ENCODE measurements at places on chromosomes 5 and 9.

DNA sequence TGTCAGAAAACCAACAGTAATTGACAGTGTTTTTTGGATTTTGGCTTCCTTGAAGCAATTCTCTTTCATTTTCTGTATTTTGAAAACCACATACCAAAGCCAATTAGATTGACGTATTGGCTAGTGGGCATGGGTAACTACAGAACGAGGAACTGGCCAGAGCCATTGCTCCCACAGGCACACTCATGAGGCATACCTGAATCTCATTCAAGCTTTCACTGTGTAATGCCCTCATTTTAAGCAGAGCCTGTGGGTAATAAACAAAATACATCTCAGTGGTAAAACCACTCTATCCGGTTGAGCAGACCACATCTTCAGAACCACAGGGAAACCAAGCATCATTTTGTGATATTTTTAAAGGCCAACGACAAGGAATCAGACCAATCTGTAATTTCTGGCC is 394.1 kb downstream of the ZNF608 start:
- DNase-seq, result no peak

- DNase-seq, result no peak
Measured at GRCh38 chr9:87471746-87472145, 25.9 kb upstream of the DAPK1 start.

DNA sequence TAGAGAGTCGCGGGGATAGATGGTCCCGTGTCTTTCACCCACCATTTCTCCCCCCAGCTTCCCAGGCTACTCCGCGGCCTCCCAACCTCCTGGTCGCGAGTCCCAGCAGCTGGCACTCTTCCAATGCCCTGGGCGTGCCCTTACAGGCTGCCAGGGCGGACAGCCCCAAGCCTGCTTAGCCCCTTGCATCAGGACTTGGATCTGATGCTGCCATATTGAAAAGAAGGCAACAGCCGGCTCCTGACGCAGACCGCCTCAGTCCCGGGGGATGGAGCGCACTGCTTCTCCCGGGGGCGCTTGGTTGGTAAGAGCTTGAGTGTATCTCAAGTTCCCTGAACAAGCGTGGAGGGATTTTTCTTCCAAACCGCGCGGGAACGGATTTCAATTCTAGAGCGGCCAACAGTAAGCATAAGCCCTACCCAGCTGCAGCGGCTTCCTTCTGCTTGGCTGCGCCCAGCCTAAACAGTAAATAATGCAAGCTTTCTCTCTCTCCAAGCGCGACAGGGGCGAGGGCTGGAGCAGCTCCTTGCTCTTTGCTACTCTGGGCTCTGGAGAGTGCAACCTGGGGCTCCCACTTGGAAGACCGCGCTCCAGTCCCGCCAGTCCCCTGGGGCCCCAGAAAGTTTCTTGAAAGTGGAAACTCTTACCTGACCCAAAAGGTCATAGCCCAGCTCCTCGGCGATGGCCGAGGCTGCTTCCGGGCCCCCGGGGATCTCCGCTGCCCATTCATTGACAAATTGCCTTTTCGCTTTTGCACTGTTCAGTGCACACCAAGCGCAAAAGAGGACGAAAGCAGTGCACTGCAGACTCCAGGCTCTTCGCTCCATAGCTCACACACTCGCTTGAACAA is 607 bp downstream of the PCSK1 start:
- no peak for DNase-seq

DNA sequence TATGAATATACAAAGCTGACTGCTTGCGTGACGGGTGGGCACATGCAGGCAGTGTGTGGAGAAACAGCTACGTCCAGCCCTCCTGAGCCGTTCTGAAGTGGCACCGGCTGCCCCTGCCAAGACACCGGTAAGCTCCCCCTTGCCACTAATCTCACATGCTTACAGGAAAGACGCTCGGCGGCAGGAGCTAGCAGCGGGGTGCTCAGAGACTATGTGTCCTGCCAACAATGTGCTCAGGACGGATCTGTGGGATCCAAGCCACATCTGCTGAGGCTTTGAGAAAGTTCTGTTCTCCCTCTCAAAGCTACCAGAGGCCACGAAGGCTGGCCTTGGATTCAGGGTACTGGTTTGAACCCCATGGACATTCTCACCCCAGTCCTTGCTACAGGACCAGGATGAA is 157.2 kb upstream of the PHYKPL start:
- DNase-seq, result no peak

- no peak for DNase-seq
Measured at GRCh38 chr9:104948277-104948676, 20.3 kb upstream of the ABCA1 start.

GRCh38 chr9:22257026-22257816 is 189.4 kb upstream of the DMRTA1 start:
- DNase-seq, result no peak

DNA sequence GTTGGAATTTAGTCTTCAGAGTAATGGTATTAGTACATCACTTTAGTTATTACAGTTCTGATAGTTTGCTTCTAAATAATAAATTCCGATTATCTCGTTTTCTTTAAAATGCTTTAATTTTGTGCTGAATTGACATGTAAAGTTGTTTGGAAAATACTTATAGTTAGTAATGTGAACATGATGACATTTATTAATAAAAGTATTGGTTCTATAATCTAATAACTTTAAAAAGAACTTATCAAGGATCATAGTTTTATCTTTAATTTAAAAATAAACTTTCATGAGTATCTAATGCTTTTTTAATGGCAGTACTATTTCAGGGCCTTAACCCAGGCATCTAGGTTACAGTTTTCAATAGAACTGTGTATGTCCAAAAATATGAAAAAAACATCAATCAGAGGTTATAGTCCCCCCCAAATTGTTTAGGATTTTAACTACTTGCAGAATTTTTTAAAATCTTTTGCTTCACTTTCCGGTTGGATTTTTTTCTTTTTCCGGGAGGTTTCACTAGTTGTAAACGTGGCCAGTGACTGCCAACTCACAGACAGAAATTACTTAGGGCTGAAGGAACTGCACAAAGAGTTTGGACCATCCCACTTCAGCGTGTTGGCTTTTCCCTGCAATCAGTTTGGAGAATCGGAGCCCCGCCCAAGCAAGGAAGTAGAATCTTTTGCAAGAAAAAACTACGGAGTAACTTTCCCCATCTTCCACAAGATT is 680 bp downstream of the GPX8 start:
- DNase-seq, result peak; percentile 97

GRCh38 chr5:80187421-80188090 is 68.3 kb downstream of the SERINC5 start:
- DNase-seq, result no peak

GRCh38 chr5:19608444-19609002 is 379.5 kb downstream of the CDH18 start:
- DNase-seq, result peak; percentile 48

DNA sequence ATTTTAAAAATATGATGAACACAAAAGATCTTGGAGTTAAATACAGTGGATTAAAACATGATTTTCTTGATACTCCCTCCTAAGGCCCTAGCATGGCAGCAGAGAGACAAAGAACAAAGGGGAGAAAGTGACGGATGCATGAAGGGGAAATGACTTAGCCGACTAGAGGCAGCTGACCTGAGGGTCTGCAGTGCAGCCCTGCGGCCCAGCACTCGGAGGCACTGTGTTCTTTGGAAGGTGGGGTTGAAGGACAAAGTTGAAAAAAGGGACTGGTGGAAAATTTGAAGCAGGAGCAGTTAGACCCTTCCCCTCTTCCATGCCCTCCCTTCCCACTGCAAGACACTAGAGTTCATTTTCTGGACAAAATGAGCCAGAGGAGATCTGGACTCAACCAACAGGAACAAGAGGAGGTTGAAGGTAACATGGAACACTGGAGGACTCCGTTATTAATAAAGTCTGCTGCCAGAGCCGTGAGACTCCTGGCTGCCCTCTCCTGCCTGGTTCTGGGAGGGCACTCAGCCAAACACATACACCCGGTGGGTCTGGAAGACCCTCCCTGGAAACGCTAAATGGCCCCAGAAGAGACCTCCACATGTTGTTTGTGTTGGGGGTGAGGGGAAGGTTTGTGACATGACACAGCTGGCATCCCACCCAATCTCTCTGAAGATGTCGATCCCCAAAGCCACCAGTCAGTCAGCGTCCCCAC is 98.1 kb downstream of the JMY start:
- no peak for DNase-seq

DNA sequence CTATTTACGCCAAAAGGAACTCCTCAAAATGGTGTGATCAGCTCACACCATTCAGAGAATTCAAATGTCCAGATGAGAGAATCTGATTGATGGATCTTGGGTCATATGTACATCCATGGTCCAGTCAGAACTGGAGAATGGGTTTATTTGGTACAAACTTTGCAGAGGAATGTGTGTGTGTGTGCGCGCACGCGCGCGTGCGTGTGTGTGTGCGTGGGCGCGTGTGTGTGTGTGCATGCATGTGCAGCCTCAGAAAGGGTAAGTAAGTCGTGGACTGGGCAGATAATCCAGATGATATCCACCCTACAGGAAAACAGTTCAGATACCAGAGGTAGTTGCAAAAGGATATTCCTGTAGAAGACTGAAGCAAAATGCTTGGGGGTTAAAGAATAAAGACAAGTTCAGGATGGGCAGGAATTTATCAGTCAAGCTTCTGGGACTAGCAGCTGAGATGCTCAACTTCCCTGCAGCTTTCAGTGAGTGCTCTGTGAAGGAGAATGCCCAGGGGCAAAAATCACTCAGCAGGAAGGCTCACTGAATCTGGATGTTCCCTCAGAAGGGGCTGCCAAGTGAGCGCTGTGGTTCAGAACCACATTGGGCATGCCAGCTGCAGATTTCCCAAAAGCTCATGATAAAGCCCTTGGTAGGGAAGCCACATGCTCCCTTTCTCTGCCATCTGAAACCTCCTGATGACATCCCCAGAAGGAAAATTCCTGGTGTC is 440.5 kb upstream of the SGCD start:
- DNase-seq, result peak; percentile 3

GRCh38 chr5:94376672-94377345 is 241.6 kb downstream of the KIAA0825 start:
- DNase-seq, result no peak

DNA sequence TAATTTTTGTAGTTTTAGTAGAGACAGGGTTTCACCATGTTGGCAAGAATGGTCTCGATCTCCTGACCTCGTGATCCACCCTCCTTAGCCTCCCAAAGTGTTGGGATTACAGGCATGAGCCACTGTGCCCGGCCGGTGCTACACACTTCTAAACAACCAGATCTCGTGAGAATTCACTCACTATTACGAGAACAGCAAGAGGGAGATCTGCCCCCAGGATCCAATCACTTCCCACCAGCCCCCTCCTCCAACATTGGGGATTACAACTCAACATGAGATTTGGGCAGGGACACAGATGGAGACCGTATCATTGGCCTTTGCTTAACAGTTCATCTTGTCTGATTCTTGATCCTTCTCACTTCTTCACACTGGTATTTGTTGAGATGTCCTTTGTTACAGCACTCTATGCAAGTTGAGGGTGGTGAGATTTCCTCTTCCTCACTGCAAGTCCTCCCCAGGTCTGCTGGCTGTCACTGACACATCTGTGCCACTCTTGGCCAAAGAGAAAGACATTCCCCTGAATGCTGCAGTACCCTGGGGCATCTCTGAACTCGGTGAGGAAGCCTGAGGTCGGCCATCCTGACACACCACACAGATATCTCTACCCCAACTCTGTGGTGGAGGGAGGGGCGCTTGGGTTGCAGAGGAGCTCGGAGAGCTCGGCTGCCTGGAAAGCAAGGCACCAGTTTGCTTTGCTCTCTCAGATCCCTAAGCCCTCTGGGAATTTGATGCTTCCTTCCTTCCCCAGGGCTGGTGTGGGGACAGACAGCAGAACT is 4.2 kb upstream of the SUB1 start:
- no peak for DNase-seq

DNA sequence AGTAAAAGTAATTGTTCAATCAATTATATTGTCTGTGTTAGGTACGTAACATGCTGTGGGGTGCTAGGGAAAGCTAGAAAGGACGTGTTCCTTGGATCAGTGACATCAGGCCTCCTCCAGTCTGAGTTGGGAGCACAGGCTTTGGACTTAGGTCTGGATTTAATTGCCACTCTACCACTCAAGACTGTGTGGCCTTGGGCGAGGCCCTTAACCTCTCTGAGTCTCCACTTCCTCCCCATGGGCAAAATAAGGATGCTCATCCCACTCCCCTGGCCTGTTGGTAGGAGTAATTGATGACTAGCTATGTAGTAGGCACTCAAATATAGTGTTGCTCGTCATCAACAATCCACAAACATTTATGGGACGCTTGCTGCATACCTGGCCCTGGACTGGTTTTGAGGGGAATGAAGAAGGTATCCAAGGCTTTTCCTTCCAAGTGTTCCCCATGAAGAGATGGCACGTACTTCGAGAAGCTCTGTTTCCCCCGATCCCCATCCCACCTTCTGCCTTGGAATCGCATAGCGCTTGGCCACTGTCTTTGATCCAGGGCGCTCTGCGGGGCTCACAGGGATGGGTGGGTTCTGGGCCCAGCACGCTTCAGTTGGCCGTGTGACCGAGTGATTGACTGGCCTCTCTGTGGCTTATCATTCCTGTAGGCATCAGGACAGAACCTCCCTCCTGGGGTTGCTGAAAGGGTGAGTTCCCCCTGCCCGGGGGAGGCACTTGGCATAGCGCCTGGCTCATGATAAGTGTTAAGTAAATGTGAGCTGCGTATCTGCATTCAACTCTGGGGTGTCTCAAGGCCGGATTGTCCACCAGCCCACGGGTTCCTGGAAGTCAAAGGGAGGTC is 8.1 kb downstream of the FGF18 start:
- DNase-seq, result no peak

DNA sequence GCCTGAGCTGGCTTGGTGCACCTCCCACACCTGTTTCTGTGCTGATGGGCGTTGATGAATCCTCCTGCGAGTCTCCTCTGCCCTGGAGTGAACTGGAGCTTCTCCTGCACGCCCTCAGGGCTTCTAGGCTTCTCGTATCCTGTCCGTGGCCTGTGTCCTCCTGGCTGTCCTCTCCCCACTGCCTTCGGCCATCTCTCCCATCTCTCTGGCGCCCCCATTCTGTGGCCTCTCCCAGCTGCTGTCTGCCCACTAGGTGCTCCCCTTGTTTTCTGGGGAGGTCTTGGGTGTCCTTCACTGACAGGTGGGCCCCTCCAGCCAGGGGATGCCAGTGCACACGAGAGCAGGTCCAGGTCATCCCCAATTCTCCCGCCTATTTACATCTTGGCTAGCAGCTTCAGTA is 28.8 kb downstream of the AHRR start:
- no peak for DNase-seq

DNA sequence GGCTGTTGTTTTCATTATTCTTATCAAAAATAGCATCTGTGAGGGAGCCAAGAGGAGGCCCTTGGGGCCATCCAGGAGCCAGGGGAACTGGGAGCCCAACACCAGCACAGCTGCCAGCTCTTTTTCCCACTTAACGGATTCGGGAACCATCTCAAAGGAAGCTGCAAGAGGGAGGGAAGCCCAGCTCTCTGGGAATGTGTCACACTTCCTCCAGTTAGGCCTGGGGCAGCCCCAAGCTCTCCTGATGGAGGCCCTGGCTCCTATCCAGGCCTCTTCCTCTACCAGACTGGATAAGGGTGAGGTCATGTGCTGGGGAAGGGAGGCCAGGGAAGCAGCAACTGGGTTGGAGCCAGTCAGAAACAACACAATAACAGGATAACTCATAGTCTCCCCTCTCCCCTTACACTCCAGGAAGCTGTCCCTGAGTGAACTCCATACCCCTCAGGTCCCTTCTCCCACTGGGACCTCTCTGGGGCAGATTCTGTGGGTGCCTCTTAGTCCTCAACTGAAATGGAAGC is 12.7 kb downstream of the CSF2 start:
- DNase-seq, result peak; percentile 52
